ENCODE measurements at places on chromosomes 1 and 21.

GRCh38 chr1:163596541-163597258 lies 274.9 kb downstream of the NUF2 start:
- no peak for DNase-seq

DNA sequence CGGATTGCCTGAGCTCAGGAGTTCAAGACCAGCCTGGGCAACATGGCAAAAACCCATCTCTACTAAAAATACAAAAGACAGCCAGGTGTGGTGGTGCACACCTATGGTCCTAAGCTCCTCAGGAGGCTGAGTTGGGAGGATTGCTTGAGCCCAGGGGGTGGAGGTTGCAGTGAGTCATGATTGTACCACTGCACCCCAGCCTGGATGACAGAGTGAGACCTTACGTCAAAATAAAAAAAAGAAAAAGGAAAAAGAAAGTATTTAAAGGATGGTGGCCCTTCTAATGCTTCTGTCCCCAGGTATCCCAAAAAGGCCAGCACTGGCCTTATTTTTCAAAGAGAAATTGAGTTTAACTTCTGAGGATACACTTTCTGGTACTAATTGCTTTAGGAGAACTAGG lies 1.7 kb downstream of the IKBKE start:
- DNase-seq = no peak

DNA sequence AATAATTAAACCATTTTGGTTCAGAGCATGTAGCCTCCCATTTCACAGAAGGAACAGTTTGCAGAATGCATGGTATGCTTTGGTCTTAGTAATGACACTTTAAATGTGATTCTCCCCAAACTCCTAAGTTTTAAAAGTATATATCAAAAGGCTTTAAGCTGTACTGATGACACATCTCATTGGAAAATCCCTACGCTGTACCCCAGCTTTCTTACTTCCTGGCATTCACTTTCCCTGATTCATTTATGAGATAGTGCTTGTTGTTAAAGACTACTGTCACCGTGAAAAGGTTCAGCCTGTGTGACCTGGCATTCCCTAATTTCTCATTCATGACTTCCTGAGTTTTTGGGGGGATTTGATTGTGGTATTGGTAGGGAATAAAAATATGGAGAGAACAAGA lies 53.4 kb downstream of the MPZL1 start:
- no peak for DNase-seq

DNA sequence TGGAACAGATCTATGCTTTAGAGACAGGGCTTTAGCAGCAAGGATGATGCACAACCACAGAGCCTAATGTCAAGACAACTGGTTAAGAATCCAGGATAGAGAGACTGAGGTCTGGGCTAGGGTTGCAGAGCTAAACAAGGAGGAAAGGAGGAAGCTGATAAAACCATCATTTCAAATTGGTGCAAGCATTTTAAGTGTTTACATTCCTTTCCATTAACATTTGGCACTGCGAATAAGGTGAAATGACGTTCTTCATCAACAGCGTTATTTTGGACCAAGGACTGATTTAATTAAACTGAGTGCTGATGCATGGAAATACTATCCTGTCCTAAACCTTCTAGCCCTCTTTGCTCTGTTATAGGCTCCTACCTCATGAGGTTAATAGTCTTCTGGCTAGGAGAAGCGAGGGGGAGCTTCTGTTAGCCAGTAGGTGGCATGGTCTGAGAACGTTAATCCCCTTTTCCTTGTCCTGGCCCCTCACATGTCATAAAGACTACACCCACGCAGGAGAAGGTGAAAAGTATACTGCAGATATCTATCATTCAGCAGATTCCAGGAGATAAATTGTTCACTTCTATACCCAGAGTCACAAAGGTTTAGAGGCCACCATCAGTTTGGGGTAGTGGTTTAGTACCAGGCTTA lies 7.6 kb upstream of the C1orf21 start:
- DNase-seq = no peak

- no peak for DNase-seq
These were observed 196.7 kb downstream of the PBX1 start for GRCh38 chr1:164755690-164756089.

GRCh38 chr1:245671349-245671748 lies 516.6 kb downstream of the KIF26B start:
- no peak for DNase-seq

DNA sequence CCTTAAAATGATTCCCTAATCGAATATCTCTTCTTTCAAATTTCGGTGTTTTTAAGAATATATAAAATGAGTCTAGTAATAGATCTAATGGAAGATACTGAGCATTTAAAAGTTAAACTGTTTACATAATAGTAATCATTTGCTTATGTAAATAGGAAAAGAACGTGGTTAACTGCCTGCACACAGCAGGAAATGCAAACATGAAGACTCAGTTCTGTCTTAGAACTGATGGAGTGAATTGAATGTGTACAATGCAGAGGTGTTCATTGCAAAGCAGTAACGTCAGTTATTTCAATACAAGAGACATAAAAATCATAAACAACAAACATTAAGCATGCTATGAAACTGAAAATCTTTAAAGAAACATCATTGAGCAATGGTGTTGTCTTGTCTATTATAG lies 359.4 kb upstream of the ADAMTS5 start:
- DNase-seq = no peak

DNA sequence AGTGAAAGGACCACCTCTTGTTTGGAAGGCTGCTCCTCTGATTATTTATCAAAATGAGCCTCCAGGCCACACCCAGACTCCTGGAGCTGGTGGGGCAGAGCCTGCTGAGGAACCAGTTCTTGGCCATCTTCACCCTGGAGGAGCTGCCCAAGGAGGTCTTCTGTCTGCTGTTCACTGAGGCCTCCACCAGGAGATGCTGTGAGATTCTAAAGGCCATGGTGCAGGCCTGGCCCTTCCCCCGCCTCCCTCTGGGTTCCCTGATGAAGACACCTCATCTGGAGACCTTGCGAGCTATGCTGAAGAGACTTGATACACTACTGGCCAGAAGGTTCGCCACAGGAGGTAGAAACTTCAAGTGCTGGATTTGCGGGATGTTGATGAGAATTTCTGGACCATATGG lies 61.7 kb upstream of the GJA8 start:
- DNase-seq = no peak

DNA sequence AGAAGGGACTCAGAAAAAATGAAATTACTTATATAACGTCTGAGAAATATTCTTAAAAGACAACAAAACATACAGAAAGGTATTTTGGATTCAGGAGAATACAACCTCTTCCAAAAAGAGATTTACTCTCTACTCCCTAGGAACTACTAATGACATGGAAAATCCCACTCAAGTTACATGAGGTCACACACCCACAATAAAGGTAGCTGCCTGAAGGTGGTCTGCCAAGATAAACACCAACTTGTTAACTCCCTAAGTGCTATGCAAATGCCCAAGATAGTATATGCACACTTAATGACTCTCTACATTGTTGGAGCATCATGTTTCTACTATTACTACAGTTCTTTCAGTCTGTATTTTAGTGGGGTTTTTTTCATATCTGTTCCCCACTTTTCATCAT lies 26.5 kb downstream of the RERE start:
- no peak for DNase-seq
